ENCODE measurements at places on chromosomes 6 and 20.

- no peak for DNase-seq
These were observed 154.3 kb upstream of the SNX9 start for GRCh38 chr6:157668713-157669112.

- DNase-seq = no peak
These were observed 71.9 kb downstream of the OPN5 start for GRCh38 chr6:47853766-47854165.

- peak; percentile 55 for DNase-seq
These were observed 68.7 kb downstream of the SYTL3 start for GRCh38 chr6:158718461-158719046.

- DNase-seq = no peak
These were observed 661.3 kb downstream of the CD109 start for GRCh38 chr6:74357321-74357720.

DNA sequence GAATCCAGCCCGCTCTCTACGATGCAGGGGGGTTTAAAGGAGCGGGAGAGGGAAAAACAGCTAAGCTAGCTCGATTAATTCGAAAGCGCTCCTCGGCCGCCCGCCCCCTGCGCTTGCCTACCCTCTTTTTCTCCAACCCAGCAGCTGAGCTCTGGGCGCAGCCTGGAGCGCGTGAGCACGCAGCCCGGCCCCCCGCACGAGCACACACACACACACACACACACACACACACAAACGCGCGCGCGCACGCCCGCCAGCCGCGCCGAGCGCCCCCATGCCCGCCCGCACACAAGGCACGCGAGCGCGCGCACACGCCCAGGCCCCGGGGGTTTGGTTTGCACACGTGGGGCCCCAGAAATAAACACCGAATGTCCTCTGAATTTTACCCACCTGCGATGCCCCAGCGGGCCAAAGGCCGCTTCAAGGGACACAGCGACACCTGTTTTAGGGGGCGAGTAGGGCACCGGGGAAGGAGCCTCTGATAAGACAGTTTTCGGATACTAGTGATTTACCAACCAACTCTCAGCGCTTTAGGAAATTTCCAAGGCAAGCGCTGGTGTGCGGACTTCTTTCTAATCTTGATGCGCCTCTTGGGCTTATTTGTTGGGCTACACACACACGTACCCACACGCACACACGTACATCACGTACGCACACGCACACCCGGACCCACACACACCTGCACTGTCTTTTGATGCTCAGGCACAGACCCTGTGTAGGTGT is 802 bp upstream of the NRN1 start:
- peak; percentile 78 for DNase-seq

DNA sequence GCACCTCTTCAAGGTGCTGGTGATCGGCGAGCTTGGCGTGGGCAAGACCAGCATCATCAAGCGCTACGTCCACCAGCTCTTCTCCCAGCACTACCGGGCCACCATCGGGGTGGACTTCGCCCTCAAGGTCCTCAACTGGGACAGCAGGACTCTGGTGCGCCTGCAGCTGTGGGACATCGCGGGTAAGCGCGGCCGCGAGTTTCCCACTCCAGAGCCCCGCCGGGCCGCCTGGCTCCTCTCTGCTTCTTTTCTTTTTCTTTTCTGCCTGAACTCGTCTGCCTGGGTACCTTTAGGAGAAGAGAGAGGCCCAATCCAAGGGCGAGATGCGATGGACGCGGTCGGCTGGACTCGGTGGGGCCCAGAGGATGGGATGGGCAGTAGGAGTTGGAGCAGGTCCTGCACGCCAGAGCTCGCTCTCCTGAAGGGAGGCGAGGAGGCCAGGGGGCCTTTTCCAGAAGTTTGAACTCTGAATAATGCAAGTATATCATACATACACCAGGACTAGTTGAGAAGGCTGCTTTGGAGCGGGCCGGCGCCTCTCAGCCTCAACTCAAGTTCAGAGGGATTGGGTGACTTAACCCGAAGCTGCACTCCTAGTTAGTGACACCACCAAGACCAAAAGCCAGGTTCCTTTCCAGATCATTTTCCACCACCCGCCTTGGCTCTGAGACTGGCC is 445 bp downstream of the RAB32 start:
- DNase-seq = no peak

DNA sequence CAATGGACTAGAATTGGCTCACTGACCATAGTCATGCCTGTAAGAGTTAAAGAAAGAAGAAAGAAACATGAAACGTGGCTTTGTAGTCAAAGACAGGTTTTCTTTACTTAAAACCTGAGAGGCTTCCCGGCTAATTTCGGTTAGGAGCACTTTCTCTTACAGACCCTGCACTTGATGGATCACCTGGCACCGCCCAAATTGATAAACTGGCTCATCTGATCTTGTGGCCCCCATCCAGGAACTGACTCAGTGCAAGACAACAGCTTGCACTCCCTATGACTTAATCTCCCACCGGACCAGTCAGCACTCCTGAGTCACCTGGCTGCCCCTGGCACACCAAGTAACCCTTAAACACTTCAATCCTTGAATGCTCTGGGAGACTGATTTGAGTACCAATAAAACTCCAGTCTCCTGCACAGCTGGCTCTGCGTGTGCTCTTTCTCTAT is 12.3 kb downstream of the TMEM14B start:
- DNase-seq = peak; percentile 38

DNA sequence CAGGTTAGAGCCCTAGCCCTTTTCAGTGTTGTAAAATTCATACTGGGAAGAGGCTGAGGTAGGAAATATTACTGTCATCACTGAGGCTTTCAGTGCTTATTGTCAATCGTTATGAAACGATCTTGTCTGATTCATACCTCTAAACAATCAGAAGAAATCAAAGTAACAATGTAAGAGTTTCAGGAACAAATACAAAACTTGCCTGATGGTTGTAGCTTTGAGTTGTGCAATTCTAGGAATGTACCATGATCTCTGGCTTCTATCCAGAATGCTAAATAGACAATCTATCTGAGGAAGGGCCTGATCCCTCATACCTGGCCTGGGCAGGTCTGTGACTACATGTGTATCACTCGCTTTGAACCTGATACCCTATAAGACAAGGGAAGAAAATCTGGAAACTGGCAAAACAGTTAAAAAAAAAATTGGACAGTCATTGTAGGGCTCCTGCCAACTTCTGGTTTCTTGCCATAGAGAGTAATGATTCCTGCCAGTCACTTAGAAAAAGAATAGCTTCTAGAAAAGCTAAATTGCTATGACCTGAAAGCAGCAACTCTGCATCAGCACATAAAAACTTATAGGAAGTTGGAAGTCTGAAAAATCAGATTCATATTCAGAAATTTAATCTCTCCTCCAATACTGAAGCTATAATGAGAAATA is 234.7 kb downstream of the BTBD9 start:
- DNase-seq = no peak

DNA sequence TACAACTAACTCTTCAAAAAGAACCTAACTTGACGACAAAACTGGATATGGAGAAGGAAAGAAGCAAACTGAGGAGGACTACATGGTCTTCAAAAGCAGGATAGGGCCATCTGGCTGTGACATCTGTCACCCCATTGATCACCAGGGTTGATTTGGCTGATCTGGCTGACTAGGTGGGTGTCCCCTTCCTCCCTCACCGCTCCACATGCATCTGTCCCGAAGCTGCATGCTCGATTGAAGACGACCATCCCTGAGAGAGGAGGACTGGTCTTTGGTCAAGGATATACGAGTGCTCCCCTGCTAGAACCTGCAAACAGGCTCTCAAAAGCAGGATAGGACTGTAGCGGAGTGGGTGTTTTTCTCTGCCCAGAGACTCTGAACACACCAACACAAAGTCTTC is 21.7 kb downstream of the CPNE1 start:
- peak; percentile 29 for DNase-seq

DNA sequence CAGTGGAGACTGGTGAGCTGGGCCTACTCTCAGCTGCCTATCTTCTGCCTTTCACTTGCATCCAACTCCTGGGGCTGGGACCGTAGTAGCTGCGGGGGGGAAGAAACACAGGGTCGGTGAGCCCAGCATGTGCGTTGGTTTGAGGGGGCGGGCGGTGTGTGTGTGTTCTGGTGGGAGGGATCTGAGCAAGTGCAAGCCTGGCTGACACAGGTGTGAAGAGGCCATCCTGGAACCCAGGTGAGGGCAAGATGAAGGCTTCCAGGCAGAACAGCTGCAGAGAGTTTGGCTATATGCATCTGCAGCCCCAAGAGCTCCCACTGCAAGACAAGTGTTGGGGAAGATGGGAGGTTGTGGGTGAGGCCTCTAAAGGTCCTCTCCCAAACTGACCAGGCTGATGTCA is 30.6 kb downstream of the MOCS1 start:
- no peak for DNase-seq

GRCh38 chr20:8244637-8245036 is 112.6 kb downstream of the PLCB1 start:
- DNase-seq = no peak

- no peak for DNase-seq
These were observed at the start of gene BNIP5 for GRCh38 chr6:36336779-36337241. Gene BNIP5 (minus strand): TSS chr6:36336888. CDS start chr6:36330690, 6,198 bp downstream.

GRCh38 chr6:25257686-25258348 is 21.4 kb upstream of the CARMIL1 start:
- DNase-seq = no peak

DNA sequence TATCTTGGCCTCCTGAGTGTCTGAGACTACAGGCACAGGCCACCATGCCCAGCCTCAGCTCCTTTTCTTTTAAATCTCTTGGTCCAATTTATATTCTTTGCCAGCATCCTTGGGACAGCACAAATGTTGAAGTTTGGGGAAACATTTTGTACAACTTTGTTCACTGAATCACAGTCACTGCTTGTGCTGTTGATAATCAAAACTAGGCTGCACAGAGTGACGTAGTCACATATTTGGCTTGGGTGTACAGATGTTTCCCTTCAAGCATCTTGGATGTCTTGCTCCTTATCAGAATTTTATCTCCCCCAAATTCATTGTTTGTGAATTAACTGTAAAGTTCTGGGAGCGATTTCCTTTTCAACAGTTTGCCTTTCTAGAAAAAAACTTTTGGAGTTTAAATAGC is 17.9 kb downstream of the CARMIL1 start:
- DNase-seq = no peak

DNA sequence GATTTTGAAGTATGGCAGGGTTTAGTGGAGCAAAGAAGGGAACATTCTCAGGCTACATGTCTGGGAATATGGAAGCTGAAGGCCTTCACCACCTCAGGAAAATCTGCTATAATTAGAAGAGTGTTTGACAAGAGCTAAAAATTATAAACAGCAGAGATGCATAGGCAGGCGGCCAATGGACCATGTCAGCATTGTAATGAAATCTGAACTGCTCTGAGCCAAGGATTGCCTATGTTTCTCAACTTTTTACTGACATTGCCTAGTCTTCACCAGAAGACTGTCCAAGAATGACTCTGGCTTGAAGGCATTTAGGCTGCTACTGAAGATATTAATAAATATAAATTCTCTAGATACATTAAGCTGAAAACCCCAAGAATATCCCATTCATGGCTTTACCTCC is 84.1 kb downstream of the C6orf52 start:
- DNase-seq = no peak

DNA sequence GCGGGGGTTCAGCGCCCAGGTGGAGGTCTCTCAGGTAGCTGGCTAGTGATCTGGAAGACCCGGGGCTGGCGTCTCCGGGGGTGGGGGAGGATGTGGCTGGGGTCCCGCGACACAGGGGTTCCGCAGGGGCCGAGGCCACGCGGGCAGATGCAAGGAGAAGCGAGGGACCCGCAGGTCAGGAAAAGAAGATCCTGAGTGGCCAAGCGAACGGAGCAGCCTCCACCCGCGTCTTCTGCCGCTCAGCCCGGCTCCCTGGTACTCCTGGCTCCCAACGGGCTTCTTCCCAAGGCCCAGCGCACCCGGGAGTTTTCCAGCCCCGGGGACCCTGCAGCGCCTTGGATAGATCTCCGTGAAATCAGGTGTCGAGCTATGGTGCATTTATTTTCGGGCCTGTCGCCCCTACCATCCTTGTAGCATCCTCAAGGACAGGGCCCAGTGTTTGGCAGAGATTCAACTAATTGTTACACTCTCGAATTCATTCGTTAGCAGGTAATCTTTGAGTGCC is 682 bp upstream of the CHD6 start:
- no peak for DNase-seq

GRCh38 chr6:107629548-107630129 is 139.7 kb downstream of the SOBP start:
- no peak for DNase-seq

- no peak for DNase-seq
These were observed 461.8 kb downstream of the PKHD1 start for GRCh38 chr6:51625566-51625965.

DNA sequence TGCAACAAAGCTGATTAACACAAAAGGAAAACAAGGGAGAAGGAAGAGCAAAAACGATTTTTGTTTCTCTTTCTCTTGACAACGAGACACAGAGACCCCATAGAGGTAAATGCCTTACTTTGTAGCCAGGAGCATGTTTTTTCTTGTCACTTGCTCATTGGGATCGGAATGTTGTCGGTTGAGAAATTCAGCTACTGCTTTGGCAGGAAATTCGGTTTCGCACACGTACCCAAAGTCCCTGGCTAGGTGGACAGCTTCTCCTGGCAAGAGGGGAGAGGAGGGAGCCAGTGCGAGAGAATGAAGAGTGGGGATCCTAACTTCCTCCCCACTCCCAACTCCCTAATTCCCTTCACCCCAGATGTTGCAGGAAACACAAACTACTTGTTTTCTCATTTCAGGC is 14.5 kb downstream of the TFAP2A start:
- DNase-seq = no peak

All from DMS 273 treated with DMSO at 0.1 percent for 48 hours (cell line).